CD4-positive, alpha-beta T cell treated with Interferon alpha-2 for 1 hour (primary cell): ENCODE measurements at places on chromosomes 3 and 15.

- DNase-seq: no peak
These were observed 40.5 kb upstream of the CORO2B start for GRCh38 chr15:68538311-68538710.

DNA sequence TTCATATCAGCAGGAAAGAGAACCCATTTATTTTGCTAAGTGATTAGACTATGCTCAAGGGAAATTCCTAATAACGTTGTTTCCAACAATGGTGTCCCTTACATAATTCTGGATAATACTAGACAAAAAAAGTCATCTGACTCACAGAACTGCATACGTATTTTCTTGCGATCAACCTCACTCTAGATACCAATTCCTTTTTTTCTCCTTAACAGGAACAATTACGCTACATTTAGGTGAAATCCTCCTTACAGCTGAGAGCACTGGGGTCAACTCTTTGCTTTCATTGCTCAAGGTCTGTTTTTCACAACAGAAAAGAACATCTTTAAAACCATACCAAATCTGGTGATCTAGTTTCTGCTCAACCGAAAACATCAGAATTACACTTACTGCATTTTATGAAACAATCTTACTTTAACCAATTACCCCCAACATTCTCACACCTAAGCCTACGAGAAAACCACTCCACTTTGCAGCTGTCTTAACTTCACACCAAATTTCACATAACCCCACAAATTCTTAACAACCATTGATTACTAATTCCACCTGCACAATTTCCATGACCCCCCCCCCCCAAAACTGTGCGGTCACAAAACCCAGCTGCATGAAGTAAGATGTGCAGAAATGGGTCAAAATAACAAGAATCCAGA is 61.2 kb upstream of the ICE2 start:
- DNase-seq: peak; percentile 64

GRCh38 chr3:150961949-150962348 is 10.6 kb downstream of the CLRN1 start:
- no peak for DNase-seq

- no peak for DNase-seq
These were observed 17.1 kb upstream of the RFC4 start for GRCh38 chr3:186823386-186823785.

GRCh38 chr3:51928438-51928837 is 13.3 kb downstream of the RRP9 start:
- no peak for DNase-seq

DNA sequence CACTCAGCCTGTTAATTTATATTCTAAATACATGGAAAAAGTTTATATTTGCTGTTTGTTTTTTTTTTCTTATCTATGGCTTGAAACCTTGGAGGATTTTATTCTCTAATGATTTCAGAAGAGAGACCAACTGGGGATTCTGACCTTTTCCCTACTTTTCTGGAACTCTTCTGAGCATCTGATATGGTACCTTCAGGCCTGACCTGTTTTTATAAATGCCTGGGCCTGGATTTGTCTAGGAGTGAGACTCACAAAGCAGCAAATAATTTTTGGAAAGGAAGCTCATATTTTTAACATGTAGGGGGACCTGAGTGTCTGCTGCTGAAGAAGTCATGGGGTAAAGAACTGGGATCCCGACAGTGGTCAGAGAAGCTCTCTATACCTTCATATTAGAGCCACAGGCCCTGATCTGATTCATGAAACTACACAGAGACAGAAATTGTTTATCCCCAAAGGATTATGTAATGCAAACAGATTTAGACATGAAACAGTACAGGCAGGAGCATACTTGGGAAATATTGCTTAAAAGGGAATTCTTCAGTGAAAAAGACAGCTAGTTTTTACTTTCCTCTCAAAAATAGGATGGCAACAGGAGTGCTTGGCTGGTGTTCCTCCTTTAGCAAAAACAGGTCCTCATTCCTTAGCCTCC is 15.9 kb downstream of the PPM1L start:
- DNase-seq: no peak

- DNase-seq: no peak
These were observed 25.9 kb downstream of the SERP1 start for GRCh38 chr3:150520408-150520807.

DNA sequence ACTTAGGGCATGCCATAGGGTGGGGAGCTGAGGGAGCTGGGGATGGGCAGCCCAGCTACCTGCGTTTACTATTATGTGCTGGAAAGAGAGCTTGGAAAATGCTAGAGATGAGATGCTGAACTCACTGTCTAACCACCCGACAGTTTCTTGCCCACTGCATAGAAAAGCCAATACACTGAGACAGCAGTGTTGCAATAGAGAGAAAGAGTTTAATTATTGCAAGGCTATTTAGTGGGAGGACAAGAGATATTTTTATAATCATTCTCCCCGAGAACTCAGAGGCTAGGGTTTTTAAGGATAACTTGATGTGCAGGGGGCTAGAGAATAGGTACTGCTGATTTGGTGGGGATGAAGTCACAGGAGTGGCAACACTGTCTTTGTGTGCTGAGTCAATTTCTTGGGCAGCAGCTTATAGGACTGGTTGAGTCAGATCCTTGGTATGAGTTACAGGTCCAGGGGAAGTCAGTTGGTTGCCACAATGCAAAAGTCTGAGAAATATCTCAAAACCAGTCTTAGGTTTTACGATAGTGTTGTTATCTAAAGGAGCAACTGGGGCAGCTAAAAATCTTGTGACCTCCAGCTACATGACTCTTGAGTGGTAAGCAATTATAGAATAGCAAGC is 205.9 kb downstream of the GABRG3 start:
- DNase-seq: no peak

GRCh38 chr3:10563396-10563795 is 58.0 kb upstream of the ATP2B2 start:
- DNase-seq: no peak

GRCh38 chr15:56871867-56872266 is 46.6 kb upstream of the TCF12 start:
- no peak for DNase-seq

DNA sequence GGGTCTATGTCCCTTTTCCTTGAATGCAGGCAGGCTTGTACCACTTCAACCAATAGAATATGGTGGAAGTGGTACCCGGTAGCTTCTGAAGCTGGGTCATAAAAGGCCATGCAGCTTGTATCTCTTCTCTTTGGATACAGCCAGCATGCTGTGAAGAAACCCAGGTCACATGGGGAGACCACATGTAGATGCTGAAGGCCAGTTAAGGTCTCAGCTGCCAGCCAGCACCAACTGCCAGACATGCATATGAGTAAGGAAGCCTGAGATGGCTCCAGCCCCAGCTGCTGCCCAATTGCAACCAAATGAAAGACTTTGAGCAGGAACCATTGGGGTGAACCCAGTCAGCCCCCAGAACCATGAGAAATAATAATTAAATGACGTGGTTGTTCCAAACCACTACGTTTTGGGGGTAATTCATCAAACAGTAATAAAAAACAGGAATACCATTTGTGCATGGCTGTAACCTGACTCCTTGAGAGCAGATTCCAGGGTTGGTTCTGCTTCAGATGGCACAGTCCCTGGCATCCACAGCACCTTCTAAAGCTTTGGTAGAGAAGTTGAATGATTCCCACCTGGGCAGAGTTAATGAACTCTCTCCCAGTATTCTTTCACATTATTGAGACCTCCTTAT is 3.8 kb downstream of the RBP2 start:
- DNase-seq: no peak

GRCh38 chr3:127016461-127016860 is 33.5 kb downstream of the PLXNA1 start:
- DNase-seq: no peak

DNA sequence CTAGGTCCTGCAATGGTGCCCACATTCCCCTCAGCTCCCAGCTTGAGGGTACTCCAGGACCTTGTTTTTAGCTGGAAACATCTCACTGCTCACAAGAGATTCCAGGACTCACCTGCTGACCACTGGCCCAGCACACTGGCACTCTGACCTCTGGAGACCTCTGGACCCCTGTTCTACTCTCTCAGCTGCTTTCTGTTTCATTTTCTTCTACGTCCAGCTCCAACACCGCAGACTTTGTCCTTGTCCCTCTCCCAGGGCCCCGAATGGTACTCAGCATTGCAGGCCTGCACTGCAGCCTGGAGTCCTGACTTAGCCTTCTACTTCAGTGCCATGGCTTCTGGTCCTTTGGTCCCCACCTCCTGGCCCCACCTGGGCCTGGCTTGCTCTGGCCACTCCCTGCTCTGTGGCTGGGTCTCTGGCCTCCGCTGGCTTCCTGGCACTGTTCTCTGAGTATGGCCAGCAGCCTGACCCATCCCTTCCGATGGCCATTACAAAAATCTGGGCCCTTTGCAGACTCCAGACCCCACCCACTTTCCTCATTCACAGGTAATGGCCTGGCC is 27.9 kb downstream of the KY start:
- DNase-seq: no peak
